ENCODE measurements at places on chromosomes 5 and 9.

GRCh38 chr5:21581508-21581907, 1271.6 kb downstream of the CDH12 start:
- no peak for DNase-seq

DNA sequence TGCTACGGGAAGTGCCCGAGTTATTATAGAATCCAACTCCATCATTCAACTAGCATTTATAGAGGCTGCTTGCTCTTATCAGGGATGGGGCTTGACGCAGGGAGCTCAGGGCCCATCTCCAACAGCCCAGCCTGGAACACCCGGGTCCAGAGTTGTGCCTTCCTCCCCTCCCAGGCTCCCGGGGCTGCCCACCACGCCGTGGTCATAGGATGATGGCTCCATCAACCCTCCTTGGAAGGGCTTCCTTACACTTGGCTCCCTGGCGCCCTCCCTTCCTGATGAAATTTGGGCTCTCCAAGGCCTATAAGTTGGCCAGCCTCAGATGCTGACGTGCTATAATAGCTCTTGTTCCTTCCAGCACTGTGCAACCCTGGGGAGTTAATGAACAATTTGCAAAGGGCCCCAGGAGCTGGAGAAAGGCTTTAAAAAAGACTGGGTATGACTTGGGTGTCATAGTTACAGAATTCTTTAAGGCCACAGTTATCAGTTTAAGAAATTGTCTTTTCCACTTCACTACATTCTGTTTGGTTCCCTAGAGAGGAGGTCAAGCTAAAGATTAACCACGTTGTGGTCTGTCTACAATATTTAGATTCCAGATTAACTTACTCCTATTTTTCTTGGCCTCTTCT, 42.5 kb upstream of the GADD45G start:
- no peak for DNase-seq

DNA sequence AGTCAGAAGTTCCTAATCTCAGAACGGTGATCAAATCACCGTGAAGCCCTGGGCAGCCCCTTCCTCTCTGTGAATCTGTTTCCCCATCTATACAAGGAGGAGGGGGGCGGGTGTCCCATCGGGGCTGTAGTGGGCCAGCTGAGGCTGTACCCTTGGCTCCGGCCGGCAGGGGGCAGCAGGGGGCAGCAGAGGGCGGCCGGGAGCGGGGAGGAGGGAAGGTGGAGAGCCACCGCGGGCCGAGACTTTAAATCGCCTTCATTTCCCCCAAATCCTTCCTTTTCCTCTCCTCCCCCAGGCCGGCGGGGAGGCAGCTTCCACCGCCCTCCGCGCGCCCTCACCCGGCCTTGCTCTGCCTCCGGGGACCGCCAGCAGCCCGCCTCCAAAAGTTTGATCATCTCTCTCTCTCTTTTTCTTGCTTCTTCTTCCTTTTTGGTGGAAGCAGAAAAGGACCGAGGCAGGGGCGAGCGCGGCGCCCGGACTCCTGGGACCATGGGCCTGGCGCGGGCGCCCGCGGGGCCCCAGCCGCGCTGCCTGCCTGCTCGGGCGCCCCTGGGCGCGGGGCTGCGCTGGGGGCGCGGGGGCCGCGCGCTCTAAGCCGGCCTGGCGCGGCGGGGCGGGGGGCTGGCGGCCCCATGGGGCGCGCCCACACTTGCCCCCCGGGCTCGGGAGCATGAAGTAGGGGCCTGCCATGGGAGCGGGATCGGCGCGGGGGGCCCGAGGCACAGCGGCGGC, at the start of gene COL27A1:
Gene COL27A1 (plus strand): TSS at position 275 of the 732 bp plus-strand sequence. CDS start 414 bp downstream, at position 689.
- peak; percentile 91 for DNase-seq

GRCh38 chr9:97740848-97741821, 44.0 kb upstream of the XPA start:
- DNase-seq: peak; percentile 65

DNA sequence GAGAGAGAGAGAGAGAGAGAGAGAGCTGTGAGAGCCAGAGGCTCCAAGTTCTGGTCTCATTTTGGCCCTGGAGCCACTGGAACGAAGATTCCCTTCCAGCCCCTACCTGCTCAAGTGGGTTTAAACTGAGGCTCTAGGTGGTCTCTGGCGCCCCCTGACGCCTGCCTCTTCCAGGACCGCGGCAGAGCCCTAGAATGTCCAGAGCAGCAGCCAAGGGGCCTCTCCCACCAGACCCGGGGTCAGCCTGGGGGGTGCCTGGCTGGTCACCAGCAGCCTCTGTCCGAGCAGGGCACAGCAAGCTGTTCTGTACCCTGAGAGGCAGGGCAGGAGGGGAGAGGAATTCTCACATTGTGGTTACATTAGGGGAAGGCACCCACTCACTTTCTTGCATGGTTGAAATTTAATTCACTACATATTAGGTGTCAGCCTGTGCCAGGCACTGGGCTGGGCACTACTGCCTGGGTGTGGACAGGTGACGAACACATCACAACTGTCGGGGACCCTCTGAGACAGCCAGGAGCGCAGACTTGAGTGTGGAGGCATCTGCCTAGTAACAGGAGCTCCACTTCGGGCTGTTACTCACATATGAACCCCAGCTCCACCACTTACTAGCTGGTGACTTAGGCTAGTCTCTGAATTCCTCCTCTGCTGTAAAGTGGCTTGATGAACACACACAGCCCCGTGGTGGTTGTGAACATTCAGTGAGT, 44.5 kb downstream of the AMBP start:
- peak; percentile 39 for DNase-seq

DNA sequence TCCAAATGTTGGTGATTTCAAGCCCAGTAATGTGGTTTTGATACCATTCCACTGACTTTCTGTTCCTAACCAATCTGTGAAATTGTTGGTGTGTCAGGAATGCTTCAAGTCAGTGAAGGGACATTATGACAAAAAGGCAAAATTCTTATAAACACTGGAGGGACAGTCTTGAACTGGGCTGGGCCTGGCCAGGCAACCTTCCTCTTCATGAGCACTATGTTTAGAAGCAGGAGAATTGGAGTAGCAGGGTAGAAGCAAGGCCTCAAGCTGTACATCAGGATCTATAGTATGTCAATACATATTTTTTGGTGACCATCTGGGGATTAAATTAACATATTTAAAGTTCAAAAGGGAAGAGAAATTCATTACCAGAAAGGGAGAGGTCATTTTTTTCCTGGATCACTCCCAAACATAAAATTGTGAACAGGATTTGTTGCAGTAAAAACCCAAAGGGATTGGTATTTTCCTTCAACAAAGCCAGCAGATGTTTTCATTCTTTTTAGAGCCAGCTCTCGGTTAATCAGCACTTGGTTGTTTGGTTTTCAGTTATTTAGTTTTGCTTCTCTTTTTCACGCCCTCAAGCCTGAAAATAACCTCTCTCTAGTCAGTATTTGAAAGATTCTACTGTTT, 77.9 kb upstream of the PIK3R1 start:
- no peak for DNase-seq

DNA sequence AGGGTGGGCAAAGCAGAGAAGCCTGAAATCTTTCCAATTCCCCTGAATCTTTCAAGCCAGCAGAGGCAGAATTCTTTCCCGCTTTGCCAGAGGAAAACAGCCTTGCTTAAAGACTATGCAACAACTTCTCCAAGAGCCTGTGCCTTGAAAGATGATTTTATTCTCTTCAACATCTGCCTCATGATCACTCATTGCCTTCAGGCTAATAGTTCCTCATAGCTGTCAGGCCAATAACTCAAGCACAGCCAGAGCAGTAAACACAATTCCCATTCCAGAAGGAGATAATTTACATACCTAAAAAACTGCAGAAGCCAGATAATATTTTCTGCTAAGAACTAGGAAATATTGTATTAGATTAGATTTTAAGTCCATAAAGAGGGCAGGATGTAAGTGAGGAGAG, 92.3 kb upstream of the PUM3 start:
- DNase-seq: no peak

DNA sequence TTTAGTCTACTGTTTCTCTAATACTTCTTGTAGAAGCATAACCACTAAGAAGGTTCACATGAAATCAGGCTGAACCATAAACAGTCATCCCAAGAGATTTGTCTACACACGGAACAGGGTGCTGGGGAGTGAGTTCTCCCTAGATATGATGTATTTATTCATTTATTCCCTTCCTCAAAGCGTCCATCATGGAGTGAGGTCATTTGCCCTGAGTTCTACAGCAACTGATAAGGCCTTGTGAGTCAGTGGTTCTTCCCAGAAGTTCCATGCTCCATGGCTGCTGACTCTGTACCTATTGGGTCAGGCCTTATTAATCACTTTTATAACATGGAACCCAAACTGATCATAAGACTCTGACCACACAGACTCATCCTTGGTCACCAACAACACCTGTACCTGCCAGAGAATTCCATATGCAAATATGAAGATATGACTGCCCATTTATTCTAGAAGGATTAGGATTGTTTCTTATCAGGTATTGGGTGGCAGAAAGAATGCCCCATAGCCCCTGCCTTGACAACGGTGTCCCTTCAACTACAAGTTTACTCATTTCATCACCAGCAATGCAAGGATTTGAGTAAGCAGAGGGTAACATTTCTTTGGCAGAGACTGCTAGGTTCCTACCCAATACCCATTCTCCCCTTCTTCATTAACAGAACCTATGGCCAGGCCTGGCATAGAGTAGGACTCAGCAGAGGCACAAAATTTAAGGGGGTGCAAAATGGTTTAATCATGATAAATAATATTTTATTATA, 118.1 kb downstream of the LHFPL2 start:
- DNase-seq: peak; percentile 76

DNA sequence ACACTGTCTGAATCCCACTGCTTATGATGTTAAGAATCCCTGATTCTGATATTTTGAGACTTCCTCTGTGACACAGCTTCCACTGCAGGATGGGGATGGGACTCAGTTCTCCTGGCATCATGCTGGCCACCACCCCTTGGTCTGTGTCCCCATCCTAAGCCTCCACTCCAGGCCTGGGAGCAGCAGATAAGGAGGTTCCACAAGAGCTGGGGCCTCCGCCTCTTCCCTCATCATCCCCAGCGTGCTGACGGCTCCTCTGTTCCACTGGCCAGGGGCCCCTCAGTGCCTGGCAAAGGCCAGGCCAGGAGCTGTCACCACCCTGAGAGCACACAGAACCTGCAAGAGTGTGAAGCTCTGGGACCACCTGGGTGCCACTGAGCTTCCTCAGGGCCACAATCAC, 40.6 kb downstream of the CAMK2A start:
- DNase-seq: no peak

DNA sequence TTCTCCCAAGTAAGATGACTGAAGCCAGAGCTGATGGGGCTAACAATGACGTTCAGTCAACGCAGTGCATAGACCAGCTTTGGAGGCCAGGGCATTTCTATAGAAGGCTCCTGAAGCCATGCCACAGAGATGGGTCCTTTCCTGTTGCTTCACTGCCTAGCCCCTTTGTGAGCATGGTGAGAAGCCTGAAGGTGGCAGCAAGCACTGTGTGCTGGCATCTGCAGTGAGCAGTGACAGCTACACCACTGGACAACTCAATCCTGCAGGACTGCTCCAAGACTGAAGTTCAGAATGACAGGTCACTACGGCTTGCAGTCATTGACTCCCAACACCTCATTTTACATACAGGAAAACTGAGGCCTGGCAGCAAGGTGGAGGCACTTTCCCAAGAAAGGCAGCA, 229.0 kb downstream of the TSSK1B start:
- no peak for DNase-seq

- no peak for DNase-seq
Measured at GRCh38 chr9:35816708-35817107, 1.9 kb upstream of the HINT2 start.

DNA sequence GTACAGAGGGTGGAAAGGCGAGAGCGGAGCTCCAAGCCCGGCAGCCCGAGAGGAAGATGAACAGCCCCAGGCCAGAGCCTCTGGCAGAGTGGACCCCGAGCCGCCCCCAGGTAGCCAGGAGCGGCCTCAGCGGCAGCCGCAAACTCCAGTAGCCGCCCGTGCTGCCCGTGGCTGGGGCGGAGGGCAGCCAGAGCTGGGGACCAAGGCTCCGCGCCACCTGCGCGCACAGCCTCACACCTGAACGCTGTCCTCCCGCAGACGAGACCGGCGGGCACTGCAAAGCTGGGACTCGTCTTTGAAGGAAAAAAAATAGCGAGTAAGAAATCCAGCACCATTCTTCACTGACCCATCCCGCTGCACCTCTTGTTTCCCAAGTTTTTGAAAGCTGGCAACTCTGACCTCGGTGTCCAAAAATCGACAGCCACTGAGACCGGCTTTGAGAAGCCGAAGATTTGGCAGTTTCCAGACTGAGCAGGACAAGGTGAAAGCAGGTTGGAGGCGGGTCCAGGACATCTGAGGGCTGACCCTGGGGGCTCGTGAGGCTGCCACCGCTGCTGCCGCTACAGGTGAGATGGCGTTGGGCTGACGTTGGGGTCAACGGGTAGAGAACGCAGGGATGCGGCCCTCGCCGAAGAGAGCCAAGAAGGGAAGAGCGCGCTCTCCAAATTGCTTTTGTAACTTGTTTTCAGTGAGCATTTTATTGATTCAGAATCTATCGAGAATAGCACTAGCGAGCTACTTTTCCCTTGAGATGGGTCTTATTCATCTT, at the start of gene PTGER4:
Gene PTGER4 (plus strand): TSS at position 3 of the 769 bp plus-strand sequence. CDS start 1,079 bp downstream, outside the sequence.
- peak; percentile 34 for DNase-seq

DNA sequence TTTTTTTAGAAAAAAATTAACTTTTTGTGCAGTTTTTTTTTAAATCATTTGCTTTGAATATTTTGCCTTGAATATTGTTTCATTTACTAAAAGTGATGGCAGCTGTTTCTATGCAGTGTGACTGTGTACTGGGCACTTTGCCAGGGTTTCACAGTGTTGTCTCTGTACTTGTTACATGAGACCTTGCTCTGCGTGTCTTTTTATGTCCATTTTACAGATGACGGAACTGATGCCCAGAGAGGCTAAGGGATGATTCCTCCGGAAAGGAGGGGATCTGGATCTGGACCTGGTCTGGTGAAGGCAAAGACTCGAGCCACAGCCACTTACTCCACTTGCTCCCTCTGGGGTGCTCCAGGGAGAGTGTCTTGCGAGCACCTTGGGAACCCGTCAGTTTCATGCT, 124.8 kb upstream of the PTCH1 start:
- no peak for DNase-seq

Measured in hepatic stellate cell (primary cell).